GOT3 (cell line): ENCODE measurements at places on chromosomes 7 and 10.

- DNase-seq = no peak
Observed at GRCh38 chr10:44863344-44864047, 47.6 kb upstream of the TMEM72 start.

DNA sequence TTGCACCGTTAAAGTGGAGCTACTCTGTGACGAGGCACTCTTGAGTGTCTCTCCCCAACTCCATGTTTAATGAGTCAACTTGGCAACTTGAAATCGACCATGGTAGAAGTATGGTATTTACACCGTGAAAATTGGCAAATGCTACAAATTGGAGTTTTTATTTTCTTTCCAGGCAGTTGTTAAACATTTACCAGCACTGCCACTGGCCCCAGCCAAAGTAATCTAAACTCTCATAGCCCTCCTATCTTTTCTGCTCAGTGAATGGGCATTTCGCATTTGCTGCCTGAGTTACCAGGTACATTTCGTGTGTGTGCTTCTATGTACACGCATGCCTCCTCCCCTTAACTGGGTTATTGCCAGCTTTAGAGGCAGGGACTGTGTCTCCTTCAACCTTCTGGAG is 83.3 kb downstream of the NHLRC2 start:
- DNase-seq = no peak

DNA sequence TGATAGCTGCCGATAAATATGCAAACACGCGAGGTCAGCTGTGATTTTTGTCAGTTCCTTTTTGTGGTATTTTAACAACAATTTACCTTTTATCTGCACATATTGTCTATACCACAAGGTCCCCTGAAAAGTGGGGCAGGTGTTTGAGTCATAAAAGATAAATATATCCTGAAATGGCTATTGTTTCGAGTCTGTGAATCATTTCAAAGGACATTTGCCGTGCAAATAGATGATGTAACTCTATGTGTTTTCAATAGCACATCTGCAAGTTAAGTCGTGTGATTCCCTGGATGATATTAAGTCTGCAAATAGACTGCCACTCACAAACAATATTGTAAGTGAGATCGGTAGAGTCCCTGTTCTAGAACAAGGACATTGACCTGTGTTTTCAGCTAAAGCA is 193.0 kb upstream of the PITRM1 start:
- no peak for DNase-seq

DNA sequence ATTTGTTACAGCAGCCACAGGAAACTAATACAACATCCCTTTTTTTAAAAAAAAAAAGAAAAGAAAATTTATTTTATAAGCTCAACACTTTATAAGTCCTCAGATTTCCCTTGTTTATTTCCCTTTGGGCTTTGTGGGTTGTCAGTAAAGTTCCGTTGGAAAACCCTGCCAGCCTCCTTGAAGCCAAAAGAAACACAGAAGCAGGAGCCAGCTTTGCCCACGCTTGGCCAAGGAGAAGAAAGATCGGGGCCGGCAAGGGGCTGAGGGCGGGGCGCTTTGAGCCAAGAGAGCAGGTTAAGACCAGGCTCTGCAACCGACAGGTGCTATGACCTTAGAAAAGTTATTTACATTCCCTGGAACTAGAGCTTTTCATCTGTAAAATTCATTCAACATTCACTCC is 72.7 kb downstream of the RGS10 start:
- no peak for DNase-seq

DNA sequence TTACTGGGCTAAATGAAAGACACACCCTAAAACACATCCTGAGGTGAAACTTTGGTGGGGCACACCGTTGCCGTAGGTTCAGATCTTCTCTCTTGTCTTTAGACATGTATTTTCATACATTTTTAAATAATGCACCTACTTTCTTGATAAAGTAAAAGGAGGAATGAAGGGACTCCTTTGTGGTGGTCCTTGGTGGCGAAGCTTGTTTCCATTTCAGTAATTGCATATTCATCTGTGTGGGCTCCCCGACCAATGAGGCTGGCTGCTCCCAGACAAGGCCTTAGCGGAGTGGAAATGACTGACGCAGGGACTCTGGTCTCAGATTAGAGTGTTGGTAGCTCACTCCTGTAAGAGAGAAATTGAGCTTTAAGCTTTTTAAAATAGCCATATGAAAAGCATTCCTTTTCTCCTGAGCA is 815 bp downstream of the CCSER2 start:
- DNase-seq = no peak

GRCh38 chr10:9038146-9038714 is 983.7 kb downstream of the GATA3 start:
- no peak for DNase-seq

DNA sequence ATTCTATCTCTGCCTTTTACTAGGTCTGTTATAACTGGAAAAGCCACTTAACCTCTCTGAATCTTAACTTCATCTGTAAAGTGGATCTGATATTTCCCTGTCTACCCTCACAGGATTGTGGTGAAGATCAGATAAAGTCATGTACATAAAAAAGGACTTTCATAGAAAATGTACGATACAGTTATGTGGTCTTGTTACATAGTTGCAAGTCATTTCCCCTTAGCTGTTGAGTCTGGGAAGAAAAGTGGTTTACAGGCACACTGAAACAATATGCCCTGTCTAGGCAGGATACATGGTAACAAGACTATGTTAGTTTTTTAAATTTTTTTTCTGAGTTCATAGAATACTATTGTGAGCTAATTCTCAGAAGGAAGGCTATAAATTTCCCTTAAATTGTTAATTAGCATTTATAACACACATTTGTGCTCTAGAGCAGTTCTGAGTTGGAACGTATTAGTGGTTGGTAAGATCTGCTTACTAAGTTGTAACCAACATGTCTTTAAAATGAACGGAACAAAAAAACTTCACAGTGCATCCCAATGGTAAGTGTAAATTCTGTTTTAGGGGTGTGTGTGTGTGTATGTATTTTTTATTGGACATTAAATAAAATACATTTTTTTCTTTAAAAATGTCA is 7.1 kb upstream of the GSTO1 start:
- DNase-seq = no peak

DNA sequence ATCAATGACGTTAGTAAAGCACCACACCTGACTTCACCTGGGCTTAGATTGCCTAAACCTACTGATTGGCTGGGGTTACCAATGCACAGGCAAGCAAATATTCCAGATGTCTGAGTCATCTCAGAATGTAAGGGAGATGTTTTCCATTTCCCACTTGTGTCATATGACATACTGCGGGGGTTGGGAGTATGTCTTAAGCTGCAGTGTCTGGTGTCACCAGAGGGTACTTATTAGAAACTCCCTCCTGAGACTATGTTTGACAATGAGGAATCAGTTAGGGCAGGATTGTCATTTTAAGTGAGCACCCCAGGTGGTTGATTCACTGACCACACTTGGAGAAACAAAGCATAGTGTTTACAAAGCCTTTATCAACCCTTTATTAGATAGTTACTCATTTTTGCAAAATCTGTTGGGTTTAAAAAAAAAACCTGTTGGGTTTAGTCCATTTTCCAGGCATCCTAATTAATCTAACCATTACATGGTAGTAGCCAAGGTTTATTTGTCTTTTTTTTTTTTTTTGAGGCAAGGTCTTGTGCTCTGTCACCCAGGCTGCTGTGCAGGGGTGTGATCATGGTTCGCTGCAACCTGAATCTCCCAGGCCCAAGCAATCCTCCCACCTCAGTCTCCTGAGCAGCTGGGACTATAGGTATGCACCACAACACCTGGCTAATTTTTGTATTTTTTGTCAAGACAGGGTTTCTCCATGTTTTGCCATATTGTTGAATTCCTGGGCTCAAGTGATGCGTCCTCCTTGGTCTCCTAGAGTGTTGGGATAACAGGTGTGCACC is 72.5 kb downstream of the CDK6 start:
- no peak for DNase-seq

DNA sequence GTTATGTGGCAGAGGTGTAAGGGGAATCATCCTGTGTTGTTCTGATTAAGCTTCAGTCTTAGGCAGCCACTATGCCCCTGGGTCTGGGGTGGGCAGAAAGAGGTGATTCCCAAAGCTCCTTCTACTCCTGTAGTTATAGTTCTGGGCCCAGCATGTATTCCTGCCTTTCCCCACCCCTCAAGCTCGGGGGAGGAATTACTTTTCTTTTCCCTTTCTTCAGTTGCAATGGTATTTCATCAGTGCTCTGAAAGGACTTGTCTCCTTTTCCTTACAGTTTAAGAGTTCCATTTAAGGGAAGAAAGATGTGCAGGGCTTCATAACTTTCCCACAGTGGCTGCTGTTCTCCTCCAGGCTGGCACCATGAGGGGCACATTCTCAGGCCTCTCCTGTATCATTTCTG is 94.2 kb downstream of the MTPAP start:
- no peak for DNase-seq

DNA sequence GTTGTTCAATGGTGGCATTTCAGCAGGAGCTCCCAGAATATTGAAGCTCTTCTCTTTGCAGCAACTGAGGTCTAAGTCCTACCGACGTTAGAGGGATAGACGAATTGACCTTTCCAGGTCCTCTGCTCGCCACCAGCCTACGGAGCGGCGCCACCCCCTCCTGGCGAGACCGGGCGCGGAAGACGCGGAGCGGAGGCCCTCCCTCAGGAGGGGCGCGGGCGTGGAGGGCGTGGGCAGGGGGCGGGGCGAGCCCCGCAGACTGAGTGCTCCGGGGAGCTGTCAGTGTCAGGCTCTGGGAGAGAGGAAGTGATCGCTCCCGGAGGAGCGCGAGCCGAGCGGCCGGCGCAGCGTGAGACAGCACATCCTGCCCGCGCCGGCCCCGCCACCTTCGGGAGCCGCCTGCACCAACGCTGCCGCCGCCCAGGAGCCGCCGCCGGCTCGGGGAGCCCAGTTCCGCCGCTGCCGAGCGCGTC is at the start of gene DYNC1I1:
TSS of gene DYNC1I1 (plus strand) at position 257 of the 473 bp plus-strand sequence. CDS start 32,176 bp downstream, outside the sequence.
- peak; percentile 11 for DNase-seq

- no peak for DNase-seq
Observed at GRCh38 chr7:74599244-74599643, 58.3 kb upstream of the GTF2I start.

DNA sequence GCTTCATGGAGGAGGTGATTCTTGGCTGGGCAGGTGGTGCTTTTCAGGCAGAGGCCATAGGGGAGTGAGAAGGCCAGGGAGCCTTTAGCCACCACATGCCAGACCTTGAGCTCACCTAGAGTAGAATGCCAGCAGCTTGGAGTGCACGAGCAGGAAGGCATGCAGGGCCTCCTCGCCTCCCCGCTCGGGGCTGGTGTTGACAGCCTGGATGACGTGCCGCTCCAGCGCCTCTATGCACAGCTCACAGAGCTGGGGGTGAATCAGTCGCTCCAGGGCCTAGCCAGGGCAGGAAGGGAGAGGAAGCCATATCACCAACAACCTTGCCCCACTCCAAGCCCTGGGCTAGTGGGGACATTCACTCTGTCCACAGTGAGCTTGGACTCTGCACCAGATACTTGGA is 15.7 kb downstream of the HPS1 start:
- no peak for DNase-seq

GRCh38 chr10:35449944-35450343 is 113.6 kb downstream of the CCNY start:
- no peak for DNase-seq

- no peak for DNase-seq
Observed at GRCh38 chr10:44340557-44340956, 44.3 kb downstream of the CXCL12 start.

- no peak for DNase-seq
Observed at GRCh38 chr10:133170092-133170491, 10.1 kb downstream of the KNDC1 start.

DNA sequence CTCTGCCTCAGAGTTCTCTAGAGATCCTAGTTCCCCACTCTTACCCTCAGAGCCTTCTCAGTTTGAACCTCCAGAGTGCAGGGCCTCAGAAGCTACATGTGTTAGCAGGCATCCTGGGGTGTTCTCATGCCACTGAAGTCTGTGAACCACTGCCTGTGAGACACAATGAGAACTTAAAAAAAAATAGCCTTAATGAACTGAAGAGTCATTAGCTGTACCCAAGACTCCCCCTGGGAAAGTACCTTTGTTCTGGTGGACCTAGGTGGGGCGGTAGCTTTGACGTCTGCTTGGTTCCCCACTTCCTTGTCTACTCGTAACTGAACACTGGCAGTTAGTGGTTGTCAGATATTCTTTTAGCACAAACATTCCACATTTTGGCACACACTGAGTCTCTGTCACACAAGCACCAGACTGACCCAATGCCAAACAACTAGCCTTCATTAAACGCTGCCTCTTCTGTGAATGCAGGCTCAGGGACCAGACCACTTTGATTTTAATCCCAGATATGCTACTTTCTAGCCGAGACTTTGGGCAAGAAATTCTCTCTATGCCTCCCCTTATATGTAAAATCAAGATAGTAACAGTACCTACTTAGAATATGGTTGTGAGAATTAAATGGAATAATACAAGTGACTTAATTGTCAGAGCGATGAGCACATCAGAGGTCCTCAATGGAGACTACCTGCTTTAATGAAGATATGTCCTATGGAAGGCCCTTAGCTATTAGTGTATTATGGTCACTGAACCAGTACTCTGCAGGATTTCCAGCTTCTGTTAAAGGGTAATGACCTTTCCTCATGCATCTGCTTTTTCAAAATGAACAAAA is 75.3 kb upstream of the CC2D2B start:
- peak; percentile 3 for DNase-seq

DNA sequence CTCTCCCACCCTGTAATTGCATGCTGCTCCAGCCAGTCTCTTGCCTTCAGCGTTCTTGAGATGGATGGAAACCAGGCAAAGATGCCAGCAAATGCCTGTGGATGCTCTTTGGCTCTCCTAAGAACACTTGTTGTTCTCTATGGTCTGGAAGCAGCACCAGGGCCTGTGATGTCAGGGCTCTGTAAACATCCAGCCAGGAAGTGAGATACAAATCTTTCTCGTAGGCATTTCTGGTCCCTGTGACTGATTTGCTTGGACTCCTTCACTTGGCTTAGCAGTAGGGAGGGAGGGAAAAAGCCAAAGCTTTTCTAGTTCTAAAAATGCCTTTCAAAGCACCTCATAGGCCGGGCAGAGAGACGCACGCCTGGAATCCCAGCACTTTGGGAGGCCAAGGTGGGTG is 201.3 kb downstream of the REEP3 start:
- no peak for DNase-seq

- no peak for DNase-seq
Observed at GRCh38 chr10:89207801-89208551, 859 bp upstream of the CH25H start.

- DNase-seq = no peak
Observed at GRCh38 chr10:14016931-14017333, 313.8 kb downstream of the FRMD4A start.

GRCh38 chr10:55311848-55312635 is 511.0 kb upstream of the PCDH15 start:
- no peak for DNase-seq

- no peak for DNase-seq
Observed at GRCh38 chr7:46610746-46611145, 689.7 kb upstream of the IGFBP3 start.

DNA sequence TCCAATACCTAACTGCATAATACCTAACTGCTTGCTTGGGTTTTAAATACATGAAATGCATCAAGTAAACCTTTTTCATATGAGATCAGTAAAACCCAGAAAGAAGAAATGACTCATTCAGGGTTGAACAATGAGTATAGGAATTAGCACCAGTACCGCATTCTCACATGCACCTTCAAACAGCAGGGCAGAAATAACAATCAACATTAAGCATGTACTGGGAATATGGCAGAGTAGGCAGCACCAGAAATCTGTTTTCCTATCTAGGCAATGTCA is 850.3 kb upstream of the SORCS1 start:
- no peak for DNase-seq
